ENCODE measurements at places on chromosomes 6 and 20.
A peak's percentile ranks its signal among the peaks of the same experiment; 100 is the strongest.

- DNase-seq, result no peak
These were observed 6.0 kb downstream of the DYNLT2 start for GRCh38 chr6:169745405-169745804.

GRCh38 chr20:41152108-41152757, 14.9 kb downstream of the PLCG1 start:
- no peak for DNase-seq

GRCh38 chr6:87922947-87923330, 124.7 kb upstream of the SPACA1 start:
- peak; percentile 62 for DNase-seq

- no peak for DNase-seq
These were observed 27.4 kb upstream of the VAPB start for GRCh38 chr20:58361481-58362205.

DNA sequence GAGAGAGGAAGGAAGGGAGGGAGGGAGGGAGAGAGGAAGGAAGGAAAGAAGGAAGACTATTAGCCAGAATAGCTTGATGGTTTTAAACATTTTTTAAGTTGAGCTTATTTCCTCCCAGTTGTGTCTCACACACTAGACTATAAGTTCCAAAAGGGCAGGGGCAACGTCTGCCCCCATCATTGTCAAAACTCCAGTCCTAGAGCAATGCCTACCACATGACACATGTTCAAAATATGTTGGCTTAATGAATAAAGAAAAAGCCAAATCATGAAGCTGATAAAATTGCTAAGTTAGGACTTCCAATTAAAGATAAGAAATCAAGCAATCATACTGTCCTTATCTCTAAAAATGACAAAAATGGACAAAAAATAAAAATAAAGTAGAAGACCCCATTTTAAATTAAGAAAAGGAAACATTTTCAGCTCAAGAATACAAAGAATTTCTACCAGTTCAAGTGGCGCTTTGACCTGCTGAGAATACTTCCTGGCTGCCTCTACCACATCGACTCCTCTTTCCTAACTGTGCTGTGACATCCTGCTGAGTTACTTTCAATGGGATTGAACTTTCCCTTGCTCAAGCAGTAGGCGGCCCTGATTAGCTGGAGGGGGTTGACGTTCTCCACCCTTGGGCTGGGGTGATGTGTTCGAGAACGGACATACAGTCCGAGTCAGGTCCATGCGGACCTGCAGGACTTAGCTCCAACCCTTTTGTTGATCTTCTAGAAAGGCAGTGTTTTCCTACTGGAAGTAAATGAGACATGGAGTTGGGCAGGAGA, 283.9 kb upstream of the FOXQ1 start:
- DNase-seq, result no peak

DNA sequence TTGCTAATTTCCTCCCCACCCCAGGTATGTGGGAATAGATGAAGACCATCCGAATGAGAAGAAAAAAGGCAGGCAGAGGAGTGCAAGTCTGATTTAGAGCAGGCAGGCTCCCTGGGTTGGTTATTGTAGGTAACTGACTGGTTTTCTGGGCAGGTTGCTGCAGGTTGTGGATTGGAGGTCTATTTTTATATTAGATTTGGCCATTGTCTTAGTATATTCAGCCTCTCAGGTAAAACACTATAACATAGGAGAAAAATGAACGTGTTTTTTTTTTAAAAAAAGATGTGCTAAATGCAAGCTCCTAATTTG, 492 bp upstream of the TBC1D7 start:
- no peak for DNase-seq

DNA sequence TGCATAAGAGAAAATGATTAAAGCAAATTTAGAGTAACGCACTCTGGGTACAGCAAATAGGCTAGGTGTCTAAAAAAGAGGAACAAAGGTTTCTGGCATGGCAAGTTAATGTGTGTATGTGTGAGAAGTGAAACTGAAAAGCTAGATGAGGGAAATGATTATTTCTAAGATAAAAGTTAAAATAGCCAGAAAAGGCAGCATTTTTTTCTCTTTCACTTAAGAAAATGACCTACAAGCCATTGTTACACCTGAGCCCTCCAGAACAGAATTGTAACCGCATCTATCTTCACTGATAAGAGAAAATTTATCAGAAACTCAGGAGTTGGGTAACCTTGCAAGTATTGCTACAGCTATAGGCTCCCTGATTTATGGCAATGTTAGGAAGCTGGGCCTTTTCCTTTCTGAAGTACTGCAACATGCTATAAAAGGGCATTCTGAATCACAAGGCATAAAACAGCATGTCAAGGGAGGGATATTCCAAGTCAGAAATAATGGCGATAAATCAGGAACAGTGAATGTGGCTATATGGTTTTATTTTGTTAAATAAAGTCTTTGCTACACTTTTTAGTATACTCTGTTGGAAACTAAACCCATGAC, 395.3 kb downstream of the TBC1D32 start:
- DNase-seq, result no peak

- no peak for DNase-seq
These were observed 121.3 kb upstream of the PHACTR1 start for GRCh38 chr6:12595161-12595811.

GRCh38 chr6:142892254-142893021, 52.5 kb downstream of the HIVEP2 start:
- DNase-seq, result no peak

GRCh38 chr6:77403424-77403823, 59.9 kb downstream of the HTR1B start:
- no peak for DNase-seq

GRCh38 chr6:132101535-132101934, 150.4 kb upstream of the CCN2 start:
- DNase-seq, result no peak

GRCh38 chr20:38642498-38642897, 40.9 kb downstream of the ARHGAP40 start:
- no peak for DNase-seq

GRCh38 chr6:106094261-106094963, 8.3 kb downstream of the PRDM1 start:
- no peak for DNase-seq

GRCh38 chr20:44959082-44959637, 1.0 kb downstream of the TOMM34 start:
- DNase-seq, result peak; percentile 56

GRCh38 chr20:48164034-48164433, 378.8 kb upstream of the SULF2 start:
- DNase-seq, result no peak

DNA sequence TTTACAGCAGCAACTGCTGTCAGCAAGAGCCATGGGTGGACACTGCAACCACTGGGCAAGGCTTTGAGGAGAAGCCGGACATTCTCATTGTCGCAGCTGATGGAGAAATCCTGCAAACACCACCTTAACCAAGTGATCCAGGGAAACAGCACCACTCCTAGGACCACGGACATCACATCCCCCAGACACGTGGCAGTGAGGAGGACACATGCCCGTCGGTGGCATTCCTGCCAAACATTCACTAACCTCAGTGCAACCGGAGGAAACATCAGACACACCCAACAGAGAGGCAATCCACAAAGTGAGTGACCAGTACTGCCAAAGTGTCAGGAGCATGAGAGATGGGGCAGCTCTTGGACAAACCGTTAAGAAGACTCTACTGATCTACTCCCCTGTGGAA, 16.6 kb upstream of the IRF4 start:
- no peak for DNase-seq

DNA sequence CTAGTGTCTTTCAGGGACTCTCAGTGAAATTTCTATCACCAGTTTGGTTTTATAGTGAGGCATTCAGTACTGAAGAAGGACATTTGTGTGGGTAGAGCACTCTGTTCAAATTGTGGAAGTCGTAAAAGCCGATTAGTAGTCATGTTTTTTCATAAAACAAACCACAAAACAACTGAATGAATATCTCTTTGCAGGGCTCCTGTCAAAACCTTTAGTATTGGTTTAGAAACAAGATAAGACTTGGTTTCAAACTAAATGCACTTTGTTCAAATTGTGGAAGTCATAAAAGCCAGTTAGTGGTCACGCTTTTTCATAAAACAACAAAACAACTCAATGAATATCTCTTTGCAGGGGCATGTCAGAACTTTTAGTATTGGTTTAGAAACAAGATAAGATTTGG, 23.8 kb downstream of the ADGRF4 start:
- peak; percentile 6 for DNase-seq

DNA sequence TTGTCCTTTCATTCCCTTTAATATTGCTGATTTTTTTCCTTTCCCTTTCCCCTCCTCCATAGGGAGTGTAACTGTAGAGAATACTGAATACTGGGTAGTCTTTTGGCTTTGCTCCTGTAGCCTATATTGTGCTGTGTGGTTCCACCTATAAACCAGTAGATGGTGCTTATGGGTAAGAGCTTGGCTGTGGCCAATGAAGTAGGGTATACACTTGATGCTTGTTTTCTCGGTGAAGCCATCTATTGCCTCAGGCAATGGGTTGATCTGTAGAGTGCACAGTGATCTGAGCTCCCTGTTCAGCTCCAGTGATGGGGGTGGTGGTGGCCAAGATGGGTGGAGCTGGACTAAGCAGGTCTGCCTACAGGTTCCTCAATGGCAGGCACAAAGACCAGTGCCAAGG, 203.3 kb upstream of the IMPG1 start:
- DNase-seq, result no peak

GRCh38 chr6:35443341-35444030, 8.7 kb upstream of the FANCE start:
- DNase-seq, result no peak

- no peak for DNase-seq
These were observed 67.1 kb downstream of the GNAS-AS1 start for GRCh38 chr20:58783511-58784011.
